ENCODE measurements at places on chromosomes 4 and X.

DNA sequence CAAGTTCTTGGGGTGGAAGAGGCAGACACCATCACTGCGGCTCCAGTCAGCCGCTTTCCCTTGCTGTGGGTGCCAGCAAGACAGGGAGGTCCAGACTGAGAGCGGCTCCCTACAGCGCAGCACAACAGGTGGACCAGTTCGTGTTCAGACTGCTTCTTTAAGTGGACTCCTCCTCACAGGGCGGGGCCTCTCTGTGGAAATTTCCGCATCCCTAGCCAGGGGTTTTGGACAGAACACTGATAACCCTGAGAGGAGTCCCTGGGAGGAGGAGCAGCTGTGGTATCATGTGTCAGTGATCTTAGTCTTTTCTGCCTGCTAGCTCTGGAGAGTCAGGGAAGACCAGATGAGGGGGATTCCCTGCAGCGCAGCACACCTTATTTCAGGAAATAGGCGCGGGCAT lies 48.5 kb downstream of the MAGEC2 start:
- DNase-seq = no peak

DNA sequence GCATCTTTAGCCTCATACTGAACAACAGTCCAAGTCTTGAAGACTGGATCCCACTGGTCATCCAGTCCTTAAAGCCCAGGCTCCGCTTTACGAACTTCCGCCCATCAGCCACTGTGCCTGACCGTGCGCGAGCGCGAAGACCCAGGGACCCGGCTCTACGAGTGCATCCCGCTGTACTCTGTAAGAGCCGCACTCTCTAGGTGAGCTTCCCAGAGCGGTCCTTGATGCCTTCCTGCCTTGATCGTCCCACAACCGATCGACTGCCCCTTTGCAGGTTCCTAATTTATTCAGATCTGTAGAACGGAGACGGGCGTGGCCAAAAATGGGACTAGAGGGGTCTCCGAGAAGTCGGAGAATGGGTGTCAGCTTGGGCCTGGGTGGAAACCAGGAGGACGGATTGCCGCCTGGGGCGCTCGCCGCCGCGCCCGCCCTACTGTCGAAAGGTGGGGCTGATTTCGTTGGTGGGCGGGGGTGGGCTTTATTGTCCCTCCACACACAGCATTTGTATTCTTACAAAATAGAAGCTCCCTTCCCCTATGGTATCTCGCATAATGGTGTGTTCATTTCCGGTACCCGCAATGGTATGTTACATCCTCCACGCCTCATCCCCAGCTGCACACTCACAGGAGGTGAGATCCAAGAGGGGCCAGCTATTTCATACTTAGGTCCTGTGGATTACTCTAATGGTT lies 42.3 kb upstream of the FAM156A start:
- DNase-seq = peak; percentile 13

DNA sequence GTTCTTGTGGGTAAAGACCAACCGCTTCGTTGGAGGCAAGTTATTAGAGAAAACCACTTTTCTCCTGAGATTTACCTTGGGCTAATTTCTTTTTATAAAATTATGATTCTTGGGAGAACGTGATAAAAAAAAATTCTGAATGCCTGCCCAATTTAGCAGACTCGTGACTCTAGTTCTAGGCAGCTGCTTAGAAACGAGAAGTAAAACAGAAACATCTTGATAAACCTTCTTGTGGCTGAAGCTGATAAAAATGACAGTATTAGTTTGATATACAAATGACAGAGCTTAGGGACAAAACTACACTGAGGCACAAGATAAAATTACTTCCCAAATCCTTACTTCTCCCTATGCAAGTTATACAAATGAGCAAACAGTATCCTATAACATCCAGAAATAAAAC lies 458.9 kb upstream of the TEX13C start:
- no peak for DNase-seq

DNA sequence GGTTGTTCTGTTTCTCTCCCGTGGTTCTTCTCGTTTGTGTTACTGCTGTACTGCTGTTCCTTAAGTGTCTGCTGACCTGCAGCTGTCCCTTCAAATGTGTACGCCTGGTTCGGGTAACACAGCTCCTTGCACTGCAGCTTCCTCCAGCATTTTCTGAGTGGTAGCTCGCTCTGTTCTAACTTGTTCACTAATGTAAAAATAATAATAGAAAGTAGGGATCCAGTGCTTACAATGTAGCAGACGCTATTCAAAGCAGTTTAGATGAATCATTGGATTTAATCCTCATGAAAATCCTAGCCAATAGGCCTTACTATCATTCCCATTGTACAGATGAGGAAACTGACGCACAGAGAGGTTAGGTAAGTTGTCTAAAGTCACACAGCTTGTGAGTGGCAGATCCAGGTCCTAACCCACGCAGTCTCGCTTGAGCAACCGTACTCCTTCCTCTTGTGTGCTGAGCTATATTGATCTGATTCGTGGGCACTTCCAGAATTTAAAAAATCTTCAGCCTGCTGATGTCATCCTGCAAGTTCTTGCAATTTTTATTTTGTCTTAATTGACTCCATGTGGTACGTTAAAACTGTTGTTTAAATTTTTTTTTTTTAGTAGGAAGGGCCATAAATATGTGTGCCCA lies 448.2 kb upstream of the FAT1 start:
- peak; percentile 54 for DNase-seq

DNA sequence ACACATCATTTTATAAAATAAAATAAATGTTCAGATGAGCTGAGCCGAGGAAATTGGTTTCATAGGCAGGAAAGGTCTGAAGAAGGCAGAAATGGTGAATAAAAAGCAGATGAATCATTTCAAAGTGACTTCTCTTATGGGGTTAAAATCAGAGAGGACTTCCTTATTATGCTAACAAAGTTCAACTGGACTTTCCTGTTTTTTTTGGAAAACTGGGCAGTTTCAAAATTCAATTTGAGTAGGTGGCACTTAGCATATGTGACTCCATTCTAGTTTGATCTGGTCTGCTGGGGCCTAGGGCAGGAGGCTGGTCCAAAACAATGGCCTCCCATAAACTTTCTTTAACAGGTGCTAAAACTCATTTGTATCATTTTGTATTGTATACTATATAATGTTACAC lies 1794.9 kb upstream of the TENM3 start:
- no peak for DNase-seq

GRCh38 chrX:40145001-40145922 lies 47.5 kb upstream of the BCOR start:
- DNase-seq = no peak

GRCh38 chrX:153906126-153906917 lies 1.8 kb downstream of the AVPR2 start:
- no peak for DNase-seq

- DNase-seq = no peak
These were observed 38.5 kb downstream of the LAMTOR3 start for GRCh38 chr4:99855678-99856077.

DNA sequence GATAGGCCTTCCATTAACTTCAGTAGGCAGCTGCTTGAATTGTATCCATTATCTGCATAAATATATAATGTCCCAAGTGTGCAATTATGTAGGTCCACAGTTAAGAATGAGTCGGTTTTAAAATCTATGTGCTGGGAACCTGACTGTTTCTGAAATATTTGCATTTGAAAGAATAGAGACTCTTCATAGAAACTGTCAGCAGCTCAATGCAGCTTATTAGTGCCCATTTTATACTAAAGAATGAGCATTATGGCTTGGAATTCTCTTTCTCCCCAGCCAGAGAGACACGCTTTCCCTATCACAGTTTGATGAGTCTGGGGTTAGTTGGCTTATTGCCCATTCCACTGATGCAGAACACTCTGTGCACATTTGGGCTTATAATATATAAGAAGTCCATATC lies 202.0 kb upstream of the PCDH7 start:
- no peak for DNase-seq

- peak; percentile 88 for DNase-seq
These were observed 115.7 kb downstream of the PALLD start for GRCh38 chr4:168612450-168613135.

GRCh38 chrX:127877318-127877717 lies 174.9 kb downstream of the ACTRT1 start:
- DNase-seq = no peak

DNA sequence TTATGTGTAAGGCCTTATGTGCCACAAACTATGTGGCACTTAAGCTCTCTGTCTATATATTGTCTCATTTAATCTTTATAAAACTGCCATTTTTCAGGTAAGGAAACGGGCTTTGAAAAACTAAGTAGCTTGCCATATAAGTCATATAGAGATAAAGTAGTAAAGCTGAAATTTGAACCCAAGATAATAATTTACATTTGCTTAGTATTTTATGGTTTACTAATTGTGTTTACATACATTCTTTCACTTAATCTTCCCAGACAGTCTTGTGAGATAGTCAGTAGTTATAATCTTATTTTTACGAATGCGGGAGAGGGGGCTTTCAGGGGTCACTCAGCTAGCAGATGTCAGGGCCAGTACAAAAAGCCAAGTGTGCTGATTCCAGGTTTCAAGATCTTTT lies 13.9 kb upstream of the CCNG2 start:
- no peak for DNase-seq

DNA sequence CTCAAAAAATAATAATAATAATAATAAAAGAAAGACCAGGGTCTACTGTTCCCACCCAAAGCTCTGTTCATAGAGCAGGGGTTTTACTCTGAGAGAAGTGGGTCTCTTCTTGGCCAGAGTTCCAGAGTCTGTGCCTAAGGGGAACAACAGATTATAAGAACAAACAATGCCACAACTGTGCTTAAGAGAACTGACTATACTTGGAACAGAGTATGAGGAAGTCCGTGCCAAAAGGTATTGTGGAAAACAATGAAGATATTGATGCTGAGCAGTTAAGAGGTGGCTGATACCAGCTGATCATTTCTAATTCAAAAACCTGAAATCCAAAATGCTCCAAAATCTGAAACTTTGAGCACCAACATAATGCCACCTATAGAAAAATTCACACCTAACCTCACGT lies 229.6 kb downstream of the FBXO8 start:
- DNase-seq = no peak

GRCh38 chrX:70826715-70827114 lies 81.8 kb downstream of the TEX11 start:
- DNase-seq = no peak

DNA sequence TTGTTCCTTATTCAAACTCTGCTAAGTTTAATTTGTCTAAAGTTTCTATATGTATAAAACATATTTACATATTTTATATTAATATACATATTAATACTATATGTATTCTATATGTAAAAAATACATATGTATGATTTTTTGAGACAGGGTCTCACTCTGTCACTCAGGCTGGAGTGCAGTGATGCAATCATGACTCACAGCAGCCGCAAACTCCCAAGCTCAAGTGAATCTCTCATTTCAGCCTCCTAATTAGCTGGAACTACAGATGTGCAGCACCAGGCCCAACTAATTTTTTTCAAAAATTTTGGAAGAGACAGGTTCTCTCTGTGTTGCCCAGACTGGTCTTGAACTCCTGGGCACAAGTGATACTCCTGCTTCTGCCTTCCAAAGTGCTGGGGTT lies 684.9 kb downstream of the TRAM1L1 start:
- peak; percentile 25 for DNase-seq

- peak; percentile 0 for DNase-seq
These were observed 83.7 kb upstream of the NHS start for GRCh38 chrX:17291171-17291900.

- peak; percentile 60 for DNase-seq
These were observed 196.2 kb downstream of the SNCA start for GRCh38 chr4:89640620-89641366.

DNA sequence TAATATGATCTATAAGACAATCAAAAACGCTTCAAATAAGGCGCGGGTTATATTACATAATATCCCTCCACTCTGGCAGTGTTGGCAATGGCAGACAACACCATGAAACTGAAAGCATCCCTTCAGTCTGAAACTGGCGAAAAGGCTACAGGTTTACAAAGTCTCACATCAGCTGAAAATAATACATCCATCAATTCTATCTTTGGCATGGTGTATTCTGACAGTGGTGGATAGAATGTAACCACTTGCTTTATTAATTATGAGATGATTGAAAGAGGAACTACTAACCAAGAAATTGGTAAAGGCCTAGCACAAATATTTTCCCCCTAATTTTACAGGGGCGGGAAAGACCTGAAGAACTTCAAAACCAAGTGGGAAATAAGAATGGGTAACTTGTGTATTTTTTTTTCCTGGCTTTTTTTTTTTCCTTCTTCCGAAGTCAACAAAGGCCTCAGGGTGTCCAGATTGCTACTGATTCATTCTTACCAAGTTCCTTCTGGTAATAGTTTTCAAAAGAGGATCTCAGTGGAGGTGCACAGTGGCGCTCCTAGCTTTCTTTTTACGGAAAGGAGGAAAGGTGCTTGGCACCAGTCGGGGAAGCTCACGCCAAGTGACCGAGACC lies 728 bp downstream of the UBA6 start:
- DNase-seq = no peak

GRCh38 chr4:163228648-163229047 lies 62.0 kb upstream of the NAF1 start:
- DNase-seq = no peak

DNA sequence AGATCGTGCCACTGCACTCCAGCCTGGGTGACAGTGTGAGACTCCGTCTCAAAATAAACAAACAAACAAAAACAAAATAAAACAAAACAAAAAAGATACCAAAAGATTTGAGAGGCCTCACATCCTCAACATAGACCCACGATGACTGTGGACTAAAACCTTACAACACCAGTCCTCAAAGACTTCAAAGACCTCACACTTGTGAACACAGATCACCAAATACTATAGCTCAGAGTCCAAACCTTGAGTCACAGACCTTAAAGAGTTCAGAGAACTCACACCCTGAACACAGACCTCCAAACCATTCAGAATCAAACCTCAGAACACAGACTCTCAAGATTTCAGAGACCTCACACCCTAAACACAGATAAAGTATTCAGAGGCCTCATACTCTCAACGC lies 12.7 kb upstream of the PAGE4 start:
- no peak for DNase-seq

Data from fibroblast of skin of right biceps (primary cell).